WERI-Rb-1 (cell line): ENCODE measurements at places on chromosomes 3 and 15.

DNA sequence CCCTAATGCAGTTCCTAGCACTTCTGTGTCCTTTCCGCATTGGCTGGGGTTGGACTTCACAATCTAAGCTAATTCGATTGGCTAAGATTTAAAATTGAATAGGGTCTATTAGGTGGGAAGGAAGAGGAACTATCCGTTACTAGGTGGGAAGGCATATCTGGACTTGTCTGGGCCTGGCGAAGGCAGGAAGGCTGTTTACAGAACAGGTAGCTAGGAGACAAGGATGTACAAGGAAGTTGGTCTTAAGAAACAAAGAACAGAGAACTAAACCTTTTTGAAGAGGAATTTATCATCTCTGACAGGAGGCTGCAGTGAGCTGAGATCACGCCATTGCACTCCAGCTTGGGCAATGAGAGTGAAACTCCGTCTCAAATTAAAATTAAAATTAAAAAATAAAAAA, 17.3 kb upstream of the ATG7 start:
- no peak for DNase-seq

- DNase-seq: no peak
These were observed 7.3 kb downstream of the CCDC14 start for GRCh38 chr3:123953735-123954134.

DNA sequence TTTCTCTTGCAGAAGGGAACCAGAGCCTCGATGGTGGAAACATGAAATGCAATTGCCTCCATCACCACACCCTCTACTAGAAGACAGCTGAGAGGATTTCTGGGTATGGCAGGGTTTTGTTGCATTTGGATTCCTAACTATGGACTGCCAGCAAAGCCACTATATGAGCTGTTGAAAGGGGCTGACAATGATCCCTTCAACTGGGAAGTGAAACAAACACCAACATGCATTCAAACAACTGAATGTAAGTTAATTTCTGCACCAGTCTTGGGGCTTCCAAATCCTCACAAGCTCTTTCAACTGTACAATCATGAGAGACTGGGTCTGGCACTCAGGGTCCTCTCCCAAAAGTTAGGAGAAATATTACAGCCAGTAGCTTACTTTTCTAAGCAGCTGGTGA, 116.7 kb upstream of the PLCL2 start:
- no peak for DNase-seq

GRCh38 chr3:108486941-108487340, 23.5 kb downstream of the MYH15 start:
- DNase-seq: peak; percentile 81

DNA sequence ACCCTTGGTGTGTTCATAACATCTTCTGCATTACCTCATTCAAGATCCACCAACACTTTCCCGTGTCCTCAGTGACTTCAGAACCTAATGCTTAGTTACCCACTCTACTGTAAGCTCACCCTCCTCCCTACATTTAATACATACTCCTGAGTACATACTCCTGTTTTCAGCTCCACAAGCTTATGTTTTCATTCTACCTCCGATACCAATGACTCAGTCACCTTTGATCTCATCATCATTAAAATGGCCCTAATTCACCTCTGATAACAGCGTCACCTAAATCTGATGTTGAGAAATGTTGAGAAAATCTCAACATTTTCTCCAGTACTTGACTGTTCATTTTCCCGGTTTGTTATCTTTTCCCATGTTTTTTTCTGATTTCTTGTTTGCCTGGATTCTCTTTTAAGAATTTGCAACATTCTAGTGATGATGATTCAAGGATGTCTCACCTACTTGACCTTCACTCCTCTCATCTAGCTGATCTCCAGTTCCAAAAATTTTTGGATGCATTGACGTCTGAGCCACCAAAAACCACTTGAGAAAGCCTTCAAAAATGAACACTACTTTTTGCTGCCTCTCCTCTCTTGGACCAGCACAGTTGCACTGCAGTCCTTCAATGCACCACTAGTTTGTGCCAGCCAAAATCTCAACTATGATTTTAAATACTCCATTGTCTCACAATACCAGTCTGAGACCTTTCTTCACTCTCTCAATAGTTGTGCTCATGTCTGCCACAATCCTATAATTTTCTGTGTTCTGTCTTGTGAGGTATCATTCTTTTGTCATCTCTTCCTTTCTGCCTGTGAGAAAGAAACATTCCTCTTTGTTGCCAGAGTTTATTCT, 220.7 kb upstream of the SEMA6D start:
- DNase-seq: no peak

DNA sequence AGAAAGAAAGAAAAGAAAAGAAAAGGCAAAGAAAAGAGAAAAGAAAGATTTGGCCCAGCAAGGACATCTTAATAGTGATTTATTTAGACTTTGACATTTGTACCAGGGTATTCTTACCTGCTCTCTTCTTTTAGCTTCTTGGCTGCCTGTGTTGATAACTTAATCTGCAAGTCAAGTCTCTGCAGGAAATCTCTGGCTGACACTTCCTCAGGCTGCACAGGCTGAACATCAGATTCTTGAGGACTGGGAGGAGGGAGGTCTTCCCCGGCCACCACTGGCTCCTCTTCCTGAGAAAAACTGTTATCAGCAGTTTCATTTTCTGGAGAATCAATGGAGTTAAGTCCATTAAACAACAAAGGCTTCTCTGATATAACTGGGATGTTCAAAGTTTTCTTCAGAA, 12.8 kb downstream of the LYSMD2 start:
- DNase-seq: no peak

- no peak for DNase-seq
These were observed 20.1 kb downstream of the KBTBD8 start for GRCh38 chr3:67018105-67018788.

DNA sequence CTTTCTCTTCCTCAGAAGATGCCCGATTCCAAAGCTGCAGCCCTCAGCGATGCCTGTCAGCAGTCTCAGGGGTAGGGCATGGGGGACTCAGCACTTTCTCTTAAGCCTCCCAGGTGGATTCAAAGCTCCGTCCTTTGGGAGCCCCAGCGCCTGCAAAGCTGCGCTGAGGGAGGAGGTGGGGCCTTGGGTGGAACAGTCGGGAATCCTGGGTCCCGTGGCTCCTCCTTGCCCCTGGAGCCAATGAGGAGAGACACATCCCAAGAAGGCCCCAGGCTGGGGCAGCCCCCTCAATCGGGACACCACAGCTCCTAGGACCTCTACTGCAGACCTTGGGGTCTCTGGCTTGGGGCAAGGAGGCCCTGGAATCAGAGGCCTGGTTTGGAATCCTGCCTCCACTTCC, 227.5 kb upstream of the IGF1R start:
- no peak for DNase-seq

DNA sequence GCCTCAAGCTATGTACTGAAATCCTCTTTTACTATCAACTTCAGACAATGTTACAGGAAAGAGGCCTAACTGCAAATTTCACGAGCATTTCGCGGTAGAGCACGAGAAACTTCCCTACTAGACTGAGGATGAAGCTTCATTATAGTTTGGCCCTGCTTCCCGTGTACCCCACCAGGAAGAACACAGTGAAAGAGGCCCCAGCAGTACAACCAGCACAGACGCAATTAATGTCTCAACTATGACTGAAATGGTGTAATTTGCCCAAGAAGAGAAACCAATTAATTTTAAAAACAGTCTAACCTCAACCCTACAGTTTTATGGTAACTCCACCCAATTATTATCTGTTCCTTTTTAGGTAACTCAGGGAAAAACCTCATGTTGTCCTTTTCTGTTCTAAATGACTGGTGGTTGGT, 12.1 kb downstream of the CHSY1 start:
- DNase-seq: no peak

- DNase-seq: no peak
These were observed 29.5 kb downstream of the PIK3CA start for GRCh38 chr3:179177611-179178010.

DNA sequence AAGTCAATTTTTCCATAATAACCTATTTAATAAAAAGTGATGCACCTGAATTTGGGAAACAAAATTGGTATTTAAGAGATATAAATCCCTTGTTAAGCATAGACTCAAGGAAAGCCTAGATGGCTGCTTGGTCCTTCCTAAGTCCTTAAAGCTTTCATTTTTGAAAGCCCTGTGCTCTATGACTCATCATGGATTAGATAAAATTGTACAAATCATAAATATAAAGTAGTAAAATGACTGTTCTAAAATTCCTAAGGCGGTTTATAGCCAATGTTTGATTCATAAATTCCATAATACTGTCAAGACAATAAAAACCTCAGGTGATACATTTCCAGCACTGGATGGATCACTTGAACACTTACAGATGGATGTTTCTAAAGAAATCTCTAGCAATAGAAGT, 730.8 kb upstream of the EPHA6 start:
- DNase-seq: no peak

GRCh38 chr3:119365418-119365817, 71.2 kb downstream of the ARHGAP31 start:
- DNase-seq: no peak

DNA sequence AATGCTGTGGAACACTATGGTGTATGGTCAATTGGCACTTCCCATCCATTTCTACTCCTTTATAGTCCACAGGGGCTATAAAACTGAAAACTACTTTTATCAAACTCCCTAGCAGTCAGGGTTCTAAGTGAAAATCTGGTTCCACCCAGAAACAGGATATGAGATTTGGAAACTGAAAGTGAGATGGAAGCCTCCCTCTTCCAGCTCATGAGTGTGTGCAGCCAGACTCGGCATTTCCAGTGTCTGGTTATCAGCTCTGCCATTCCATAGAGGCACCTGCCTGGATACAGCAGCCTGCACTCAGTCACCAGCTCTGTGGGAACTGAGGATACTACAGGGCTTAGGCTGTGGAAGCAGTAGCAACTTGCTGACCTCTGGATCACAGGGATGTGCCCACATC, 14.7 kb upstream of the PLA2G4F start:
- no peak for DNase-seq

DNA sequence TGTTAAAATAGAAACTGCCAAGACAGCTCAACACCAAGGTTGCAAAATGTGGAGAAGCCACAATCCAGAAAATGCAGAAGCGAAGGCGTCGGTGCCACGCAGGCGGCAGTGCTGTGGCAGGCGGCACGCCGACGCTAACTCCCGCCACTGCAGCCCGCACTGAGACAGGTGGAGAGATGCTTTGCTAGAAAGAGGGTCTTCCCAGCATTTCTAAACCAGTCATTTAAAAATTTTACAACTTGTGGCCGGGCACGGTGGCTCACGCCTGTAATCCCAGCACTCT, 23.2 kb downstream of the CYFIP1 start:
- DNase-seq: no peak

DNA sequence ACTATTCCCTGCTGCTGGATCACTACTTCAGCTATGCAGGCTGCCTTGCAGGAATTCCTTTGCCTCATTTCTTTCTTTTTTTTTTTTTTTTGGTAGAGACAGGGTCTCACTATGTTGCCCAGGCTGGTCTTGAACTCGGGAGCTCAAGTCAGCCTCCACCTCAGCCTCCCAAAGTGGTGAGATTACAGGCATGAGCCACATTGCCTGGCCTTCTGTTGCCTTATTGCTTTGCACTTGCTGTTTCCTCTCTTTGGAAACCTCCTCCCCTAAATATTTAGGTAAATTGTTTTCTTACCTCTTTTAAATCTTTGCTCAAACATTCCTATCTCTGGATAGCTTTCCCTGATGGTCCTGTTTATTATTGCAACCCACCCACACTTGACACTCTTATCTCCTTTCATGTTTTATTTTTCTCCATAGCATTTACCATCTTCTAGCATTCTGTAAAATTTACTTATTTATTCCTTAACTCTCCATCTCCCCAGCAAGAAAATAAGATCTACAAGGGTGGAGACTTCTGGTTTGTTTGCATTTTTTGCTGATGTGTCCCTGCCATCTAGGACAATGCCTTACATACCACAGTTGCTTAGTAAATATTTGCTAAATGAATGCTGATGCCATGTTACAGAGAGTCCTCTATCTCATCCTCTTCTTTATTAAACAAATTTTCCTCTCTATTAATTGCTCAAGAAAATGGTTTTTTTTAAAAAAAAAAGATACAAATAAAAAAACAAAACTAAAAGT, 134.8 kb downstream of the P2RY1 start:
- DNase-seq: no peak

- no peak for DNase-seq
These were observed 99.6 kb downstream of the PGPEP1L start for GRCh38 chr15:98907927-98908471.

- no peak for DNase-seq
These were observed 294.3 kb downstream of the LRTM1 start for GRCh38 chr3:54633444-54634121.

GRCh38 chr3:12932347-12932746, 91.0 kb upstream of the RPL32 start:
- no peak for DNase-seq

DNA sequence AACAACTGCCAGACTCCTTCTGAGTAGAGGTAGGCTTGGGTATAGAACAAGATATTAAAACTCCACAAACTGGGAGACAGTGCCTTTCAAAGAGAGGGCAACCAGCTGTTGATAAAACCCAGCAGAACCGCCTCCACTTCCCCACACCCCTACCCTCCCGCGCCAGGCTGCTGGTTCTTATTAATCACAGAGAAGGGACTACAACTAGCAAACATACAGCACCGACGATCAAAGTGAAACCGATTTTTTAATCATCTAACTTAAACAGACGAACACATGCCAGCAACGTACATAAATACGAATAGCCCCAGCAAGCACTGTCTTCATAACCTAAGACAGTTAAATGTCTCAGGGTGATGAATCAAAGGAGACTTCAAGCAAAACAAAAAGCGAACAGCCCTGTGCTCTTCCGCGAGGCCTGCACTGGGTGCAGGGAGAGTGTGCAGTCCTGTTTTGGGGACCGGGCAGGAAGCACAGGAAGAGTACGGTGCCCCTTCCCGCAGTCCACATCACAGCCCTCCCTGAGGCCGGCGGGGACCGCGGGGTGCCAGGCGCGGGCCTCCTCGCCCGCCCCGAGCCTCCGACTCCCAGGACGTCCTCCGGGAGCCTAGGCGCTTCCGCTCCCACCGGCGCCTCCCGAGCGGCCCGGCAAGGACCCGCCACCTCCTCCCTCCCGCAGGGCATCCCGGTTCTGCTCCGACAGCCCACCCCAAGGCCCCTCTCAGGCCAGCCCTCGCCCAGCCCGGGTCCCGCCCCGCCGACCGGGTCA, 75.1 kb upstream of the VGLL4 start:
- DNase-seq: peak; percentile 37

DNA sequence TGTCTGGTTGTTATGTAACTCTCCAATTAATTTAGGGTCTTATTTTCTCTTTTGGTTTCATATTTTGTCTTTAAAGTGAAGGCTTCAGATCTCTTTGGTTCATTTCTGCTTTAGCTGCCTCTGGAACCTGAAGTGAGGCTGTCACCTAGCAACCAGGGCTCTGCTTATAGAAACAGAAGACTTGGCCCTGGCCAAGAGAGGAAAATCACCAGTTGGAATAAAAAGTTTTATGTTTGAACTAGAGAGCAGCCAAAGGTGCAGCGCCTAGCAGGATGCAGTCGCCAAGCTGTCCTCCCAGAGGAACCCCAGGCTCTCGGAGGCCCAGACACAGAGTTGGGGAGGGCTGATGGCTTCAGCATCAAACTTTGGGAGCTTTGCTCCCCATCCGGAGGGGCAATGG, 41.1 kb downstream of the LYZL4 start:
- DNase-seq: no peak
